NCI-H2171 (cell line): ENCODE measurements at places on chromosomes 12 and 14.

- no peak for DNase-seq
Measured at GRCh38 chr14:94317259-94317658, 5.9 kb downstream of the SERPINA6 start.

DNA sequence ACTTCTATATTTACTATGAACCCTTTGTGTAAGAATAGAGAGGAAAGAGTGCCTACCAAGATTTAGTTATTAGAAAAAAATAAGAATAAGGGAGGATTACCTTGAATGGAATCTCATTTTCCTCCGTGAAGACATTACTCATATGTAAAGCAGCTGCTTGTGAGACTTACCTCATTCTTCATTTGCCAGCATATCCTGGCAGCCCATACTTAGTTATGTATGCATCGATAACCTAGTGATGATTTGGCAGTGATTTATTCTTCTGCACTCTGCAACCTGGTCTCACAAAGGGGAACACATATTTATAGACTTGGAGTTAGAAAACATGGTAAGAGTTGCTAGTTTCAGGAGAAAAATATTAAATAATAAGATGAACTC lies 56.8 kb downstream of the LRFN5 start:
- peak; percentile 58 for DNase-seq

DNA sequence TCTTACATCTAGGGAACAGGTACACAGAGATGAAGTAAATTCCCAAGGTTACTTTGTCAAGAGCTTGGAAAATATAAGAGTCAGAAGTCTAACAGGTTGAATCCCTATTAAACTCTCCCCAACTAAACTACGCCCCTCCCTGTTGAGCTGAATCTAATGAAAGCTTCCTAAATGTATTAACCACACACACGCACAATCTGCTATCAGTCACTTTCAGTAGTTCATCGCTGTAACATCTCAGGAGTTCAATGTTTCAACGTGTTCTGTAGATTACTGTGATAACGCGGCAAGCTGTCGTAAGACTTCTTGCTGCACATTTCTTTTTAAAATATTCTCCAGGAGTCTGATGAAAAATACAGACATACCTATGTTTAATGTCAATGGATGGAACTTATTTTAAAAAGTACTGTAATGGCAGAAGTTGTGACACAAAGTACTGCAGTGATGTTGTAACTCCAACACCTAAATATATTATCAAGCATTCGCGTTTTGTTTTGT lies 612 bp upstream of the SLC25A3 start:
- no peak for DNase-seq

DNA sequence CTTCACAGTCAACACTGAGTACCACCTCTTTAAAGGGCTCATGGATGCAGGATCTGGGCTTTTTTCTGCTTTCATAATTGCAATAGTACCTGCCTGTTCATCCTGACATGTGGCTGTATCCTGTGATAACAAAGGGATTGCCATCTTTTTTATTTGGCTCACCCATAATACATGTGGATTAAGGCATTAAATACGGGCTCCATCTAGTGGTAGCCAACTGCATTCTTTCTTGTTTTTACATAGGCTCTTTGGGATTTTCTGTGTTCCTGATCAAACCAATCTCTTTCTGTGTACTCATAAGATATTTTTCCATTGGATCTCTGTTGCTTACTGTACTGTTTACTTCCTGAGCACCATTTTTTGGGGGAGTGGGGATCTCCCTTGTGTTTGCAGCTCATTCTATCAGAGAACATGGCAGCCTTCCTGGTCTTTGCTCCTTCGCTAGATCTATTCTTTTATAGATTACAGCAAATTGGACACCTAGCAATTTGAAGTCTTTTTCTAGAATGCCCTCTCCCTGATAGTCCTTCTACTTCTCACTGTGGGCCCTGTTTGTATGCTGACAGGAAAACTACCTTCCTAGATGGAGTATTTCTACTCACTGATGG lies 723.4 kb upstream of the MDGA2 start:
- DNase-seq: peak; percentile 39

GRCh38 chr12:27951898-27952297 lies 20.6 kb downstream of the PTHLH start:
- no peak for DNase-seq

DNA sequence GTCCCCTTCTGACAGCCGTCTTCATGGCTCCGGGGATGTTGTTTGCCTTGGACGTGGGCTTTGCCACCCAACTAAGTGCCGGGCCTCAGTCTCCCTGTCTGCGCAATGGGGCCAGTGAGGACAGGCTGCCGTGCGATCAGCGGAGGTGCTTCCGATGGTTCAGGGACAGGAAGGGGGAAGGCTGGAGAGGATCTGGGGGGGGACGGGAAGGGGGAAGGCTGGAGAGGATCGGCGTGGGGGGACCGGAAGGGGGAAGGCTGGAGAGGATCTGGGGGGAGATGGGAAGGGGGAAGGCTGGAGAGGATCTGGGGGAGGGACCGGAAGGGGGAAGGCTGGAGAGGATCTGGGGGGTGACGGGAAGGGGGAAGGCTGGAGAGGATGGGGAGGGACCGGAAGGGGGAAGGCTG lies 3.4 kb downstream of the MMP17 start:
- peak; percentile 29 for DNase-seq

GRCh38 chr14:70809225-70810219 lies at the start of gene MAP3K9:
TSS of gene MAP3K9 (minus strand) at chr14:70809513. CDS start at chr14:70809171, 342 bp downstream.
- DNase-seq: peak; percentile 98

DNA sequence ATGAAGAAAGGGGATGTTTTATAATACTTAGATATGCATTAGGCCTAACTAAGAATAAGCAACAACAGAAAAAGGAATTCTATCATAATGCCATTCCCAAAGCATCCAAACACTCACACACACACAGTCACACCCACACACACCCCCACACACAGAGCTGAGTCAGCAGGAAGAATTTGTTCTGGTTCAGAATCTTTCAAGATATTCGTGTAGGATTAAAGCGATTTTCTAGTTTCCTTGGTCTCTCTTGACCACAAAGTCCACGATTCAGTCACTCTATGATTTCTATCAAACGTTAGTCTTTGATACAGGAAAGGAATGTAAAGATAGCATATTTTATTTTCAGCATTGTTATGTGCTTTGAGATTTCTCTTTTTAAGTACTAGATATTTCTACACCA lies 382.6 kb upstream of the DCN start:
- no peak for DNase-seq

- DNase-seq: no peak
Measured at GRCh38 chr12:58189030-58189429, 247.7 kb downstream of the ATP23 start.

GRCh38 chr12:75698052-75698451 lies 186.6 kb upstream of the KRR1 start:
- DNase-seq: no peak

GRCh38 chr12:20125276-20125798 lies 243.0 kb upstream of the PDE3A start:
- DNase-seq: no peak

DNA sequence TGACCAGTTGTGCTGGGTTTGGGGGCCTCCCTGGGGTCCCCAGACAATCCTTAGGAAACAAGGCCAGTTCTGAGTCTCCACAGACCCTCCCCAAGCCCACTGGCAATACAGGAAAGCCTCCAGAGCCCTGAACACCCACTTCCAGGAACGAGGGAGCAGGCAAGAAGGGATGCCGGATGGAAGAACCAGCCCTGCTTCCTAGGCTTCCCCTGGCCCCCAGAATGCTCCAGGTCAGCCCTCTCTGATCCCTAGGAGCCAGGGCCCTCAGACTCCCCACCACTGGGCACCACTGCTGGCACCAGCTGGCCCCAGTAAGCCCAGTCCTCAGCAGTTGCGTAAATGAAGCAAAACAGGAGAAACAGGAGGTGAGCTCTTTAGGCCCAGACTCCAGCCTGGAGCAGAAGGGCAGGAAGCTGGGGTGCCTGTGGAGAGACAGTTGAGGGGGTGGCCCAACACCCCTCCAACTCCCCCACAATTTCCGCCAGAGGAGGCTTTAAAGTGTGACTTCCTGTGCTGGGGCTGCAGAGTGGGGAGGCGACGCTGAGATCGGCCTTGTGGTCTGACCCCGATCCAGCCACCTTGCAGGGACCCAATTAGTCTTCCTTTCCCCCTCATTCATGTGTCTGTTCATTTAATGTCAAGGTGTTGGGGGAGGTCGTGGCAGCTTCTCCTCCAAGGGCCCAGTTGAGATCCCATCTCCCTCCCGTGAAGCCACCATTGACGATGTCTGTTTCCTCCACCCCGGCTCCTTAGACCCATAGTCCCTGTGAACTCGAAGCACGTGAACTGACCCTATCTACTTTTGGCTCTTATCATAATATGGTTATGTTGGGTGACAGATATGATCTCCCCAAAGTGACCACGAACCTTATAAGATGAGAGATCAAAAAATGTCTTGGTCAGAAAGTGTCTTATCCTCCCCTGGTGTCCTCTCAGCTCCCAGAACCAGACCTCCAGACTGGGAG lies 4.7 kb downstream of the TNFRSF1A start:
- DNase-seq: no peak

DNA sequence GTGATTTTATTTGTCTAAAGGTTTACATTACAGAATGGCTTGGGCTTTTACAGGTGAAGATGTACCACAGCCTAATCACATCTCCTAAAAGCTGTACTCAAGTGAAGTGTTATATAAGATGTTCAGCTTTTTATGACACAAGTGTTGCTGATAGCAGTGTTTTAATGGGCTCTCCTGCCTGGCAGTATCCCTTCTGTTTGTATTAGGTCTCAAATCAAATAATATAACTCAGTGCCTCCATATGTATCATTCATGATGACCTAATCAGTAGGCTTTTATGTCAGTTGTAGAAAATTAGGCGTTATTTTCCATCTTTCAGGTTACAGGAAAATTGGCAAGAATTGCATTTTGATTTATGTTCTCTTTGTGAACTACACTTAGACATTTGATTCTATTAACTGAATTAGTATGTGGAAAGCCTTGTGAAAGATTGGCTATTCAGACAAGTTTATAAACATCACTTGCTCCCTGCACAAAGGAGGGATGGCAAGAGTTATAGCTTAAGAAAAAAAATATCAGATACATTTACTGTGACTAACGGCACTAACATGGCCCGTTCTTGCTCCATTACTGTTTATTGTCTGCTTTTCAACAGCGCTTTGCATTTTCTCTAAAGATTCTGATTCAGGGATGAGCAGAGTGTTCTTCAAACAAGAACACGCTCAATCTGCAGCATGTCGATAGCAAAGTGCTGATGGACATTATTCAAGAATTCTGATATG lies 143.7 kb upstream of the DIO2 start:
- DNase-seq: no peak

DNA sequence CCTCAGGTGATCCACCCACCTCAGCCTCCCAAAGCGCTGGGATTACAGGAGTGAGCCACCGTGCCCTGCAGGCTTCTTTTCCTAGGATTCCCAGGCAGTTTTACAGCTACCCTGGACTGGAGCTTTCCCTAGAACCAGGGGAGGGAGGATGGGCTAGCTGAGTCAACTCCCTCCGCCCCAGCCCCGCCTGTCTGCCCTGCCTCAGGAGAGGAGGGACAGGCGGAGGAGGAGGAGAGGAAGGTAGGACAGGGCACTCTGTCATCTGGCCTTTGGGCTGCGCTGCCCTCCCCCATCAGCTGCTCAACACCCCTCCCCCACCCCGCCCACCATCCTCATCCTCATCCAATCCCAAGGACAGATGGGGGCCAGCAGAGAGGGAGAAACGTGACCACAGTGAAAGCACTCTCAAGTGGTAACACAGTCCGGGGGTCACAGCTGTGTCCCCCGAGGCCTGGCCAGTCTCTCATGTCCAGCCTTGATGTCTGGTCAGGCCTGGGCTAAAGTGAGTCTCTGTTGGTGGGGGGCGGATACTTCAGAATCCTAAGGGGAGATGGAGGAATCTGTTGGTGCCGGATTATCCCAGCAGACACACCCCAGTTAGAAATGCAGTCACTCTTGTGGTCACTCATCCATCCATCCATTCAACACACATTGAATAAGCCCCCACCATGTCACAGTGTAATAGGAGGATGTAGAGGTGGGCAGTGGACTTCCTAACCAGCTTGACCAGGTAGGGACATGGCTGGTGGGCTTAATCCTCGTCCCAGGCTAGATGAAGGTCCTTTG lies 12.3 kb downstream of the FIGNL2 start:
- no peak for DNase-seq

GRCh38 chr14:96795109-96795828 lies 1.9 kb upstream of the VRK1 start:
- no peak for DNase-seq

- no peak for DNase-seq
Measured at GRCh38 chr14:72903716-72904115, 9.8 kb upstream of the DPF3 start.

GRCh38 chr12:70306676-70307075 lies 59.4 kb upstream of the KCNMB4 start:
- no peak for DNase-seq

GRCh38 chr14:94025720-94026119 lies 420 bp upstream of the OTUB2 start:
- no peak for DNase-seq

- no peak for DNase-seq
Measured at GRCh38 chr14:104328607-104329006, 190.2 kb downstream of the KIF26A start.

- no peak for DNase-seq
Measured at GRCh38 chr12:111437816-111438454, 32.2 kb downstream of the SH2B3 start.

DNA sequence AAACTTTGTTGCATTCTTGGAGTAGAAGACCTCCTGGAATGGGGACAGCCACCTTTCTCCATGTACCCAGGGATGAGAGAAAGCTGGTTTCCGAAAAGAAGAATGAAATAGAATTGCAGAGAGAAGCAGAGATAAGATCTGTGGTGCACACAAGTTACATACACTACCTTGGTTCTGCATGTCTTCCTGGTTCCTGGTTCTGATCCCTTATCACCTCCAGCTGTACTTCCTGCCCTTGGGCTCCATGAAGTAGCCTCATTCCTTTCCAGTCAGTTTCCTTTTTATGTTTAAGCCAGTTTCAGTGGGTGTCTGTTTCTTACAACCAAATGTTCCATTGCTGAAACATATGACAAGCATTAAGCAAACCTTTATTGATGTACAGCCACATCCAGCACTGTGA lies 69.3 kb downstream of the FBXW8 start:
- DNase-seq: no peak

DNA sequence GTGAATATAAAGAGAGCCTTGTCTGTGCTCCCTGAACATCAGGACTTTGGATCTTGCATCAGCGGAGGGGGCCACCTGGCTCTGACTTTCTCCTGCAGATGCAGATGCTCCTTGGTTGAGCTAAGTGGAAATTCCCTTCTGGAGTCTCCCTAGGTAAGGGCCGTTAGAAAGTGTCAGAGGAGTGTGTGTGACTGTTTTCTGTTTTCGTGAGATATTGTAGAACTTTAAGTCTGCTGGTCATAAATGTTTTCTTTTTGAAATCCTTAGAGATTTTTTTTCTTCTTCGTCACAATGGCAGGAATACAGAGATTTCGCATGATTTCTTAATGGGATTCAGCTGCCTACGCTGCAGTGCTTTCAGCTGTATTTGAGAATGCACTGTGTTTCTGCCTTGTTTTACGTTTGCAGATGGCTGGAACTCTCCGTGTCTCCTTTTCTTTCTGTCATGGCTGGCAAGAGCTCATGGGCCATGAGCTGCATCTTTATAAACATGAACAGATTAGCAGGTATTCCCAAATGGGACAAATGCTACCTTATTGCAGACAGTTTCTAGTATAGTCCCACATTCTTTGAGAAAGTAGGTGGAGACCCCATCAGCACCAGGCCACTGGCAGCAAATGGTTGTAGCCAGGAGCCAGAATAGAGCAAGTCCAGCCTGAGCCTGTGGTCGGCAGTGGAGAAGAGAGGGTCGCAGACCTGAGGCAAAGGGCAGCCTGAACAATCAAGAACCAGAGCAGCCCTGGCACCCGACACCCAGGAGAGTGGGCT lies 76.2 kb upstream of the FRMD6 start:
- DNase-seq: no peak
